Activated CD4-positive, CD25-positive, alpha-beta regulatory T cell treated with anti-CD3 and anti-CD28 coated beads, Interleukin-2, amount 50 U/mL, for 16 hours (primary cell): ENCODE measurements at places on chromosomes 3 and 15.

DNA sequence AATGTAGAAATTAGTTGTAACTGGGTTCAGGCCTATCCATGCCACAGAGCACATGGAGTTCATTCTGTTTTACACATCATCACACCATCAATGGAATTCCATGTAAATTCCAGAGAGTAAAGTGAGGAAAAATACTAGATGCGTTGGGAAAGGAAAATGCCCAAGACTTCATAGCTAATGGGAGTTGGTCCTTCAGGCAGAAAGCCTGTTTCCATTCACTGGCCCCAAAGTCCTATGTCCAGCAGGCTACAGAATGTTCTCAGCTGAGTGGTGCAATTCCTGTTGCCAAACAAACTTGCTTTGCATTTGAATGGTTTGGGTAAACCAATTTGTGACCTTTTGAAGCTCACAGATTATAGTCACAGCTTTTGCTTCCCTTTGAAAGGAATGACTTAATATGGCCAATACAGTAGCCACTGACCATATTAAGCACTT lies 164.6 kb upstream of the PFN2 start:
- no peak for DNase-seq

DNA sequence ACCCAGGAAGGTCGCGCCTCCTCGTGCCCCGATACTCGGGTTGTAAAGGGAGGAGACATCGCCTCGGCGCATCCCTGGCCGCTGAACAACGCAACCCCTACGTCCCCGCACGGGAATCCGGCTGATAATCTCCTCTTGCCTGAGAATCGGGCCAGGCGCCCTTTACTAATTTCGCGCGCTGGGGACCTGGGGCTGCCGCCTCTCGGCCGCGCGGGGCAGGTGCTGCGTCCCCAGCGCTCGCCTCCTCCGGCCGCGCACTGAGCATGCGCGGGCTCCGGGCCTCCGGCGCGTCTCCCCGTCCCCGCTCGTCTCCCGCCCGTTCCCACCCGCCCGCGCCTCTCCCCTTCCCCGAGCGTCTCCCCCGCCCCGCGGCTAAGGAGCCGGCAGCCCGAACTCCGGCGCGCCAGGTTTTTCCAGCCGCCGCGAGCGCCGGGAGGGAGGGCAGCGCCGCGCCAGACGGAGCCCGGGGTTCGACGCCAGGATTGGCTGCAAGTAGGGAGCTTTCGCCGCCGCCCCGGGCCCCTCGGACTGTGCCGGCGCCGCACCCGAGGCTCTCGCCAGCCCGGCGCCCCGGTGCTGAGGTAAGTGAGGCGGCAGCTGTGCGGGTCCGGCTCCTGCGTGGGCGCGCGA lies at the start of gene CNTN4:
CNTN4 (plus strand) TSS at position 469 of the 630 bp plus-strand sequence.
- DNase-seq = no peak

DNA sequence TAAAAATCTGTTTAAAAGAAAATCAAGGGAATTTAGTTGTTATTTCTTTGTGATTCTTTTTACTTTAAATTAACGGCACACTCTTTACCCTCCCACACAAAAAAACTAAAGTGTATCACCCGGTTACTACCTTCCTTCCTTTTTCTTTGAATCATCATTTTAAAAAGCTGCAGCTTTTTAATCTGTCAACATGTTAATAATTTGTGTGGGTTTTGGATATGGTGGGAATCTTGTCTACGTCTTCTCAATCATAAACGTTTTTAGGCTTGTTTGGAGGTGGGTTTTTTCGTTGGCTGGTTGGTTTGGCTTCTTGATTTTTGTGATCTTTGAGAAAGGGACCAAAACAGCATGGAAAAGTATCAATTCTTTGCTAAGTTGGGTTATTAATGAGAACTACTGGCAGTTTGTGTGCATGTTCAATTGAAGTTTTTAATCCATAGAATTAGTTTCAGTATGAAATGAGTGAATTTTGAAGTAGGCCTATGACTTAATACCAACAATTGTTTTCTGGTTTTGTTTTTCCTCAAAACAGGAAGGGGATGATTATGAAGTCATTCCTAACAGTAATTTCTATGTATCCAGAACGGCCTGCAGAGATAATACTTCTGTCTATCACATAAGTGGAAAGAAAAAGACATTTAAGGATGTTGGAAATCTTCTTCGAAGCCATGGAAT lies 4.5 kb downstream of the SMC4 start:
- DNase-seq = no peak

- DNase-seq = no peak
Measured at GRCh38 chr3:114234745-114235144, 2.6 kb downstream of the ZNF80 start.

GRCh38 chr3:190853464-190853863 lies 9.0 kb downstream of the GMNC start:
- no peak for DNase-seq

- no peak for DNase-seq
Measured at GRCh38 chr3:48877671-48878070, 21.0 kb downstream of the SLC25A20 start.

DNA sequence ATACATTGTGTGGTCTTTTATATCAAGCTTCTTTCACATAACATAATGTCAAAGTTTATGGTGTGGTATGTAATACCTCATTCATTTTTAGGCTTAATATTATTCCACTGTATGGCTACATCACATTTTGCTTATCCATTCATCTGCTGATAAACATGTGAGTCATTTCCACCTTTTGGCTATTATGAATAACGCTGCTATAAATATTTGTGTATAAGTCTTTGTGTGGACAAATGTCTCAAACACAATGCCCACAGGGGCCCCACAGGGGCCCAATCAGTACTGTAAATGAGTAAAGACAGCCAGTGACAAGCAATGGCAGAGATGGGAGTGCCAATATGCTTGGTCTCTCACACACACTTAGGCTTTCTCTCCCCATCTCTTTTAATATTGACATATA lies 54.2 kb downstream of the PIK3R4 start:
- no peak for DNase-seq

- DNase-seq = no peak
Measured at GRCh38 chr3:55167586-55168317, 239.9 kb upstream of the LRTM1 start.

- no peak for DNase-seq
Measured at GRCh38 chr3:89851974-89852621, 744.7 kb downstream of the EPHA3 start.
